ENCODE measurements at places on chromosomes 3 and 15.

DNA sequence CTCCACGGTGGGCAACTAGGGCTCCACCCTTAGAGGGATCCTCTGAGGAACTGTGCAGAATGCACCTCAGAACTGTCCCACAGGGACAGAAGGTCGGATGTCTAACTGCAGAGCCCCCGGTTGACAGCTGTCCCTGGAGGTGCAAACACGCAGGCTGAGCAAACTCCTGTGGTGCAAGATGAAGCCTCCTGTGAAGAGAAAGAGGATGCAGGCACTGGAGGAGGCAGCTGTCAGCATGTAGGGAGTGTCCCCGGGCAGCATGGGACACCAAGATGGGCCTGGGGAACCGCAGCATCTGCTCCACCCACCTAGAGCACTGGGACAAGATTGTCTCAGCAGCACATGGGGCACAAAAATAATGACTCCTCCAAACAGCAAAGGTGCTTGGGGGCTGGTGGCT, 258.9 kb downstream of the ABHD5 start:
- no peak for DNase-seq

- DNase-seq, result no peak
Observed at GRCh38 chr15:89888214-89888804, 5.5 kb downstream of the AP3S2 start.

GRCh38 chr3:142356818-142357217, 91.0 kb downstream of the XRN1 start:
- DNase-seq, result no peak

DNA sequence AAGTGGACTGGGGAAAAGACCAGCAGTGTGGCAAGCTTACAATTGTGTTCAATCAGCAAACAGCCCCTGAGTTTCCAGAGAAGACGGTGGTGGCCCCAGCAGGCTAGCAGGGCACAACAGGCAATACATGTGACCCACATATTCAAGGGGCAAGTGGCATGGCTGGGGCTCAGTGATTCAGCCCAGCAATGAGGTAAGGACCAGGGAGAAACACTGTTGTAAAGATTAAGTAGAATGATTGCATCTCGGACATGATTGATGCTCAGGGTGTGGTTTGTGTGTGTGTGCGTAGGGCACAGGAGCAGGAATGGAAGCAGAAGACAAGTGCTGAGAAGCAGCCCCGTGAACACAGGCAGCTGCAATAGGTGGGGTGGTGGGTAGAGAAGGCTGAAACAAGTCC, 37.9 kb downstream of the KLHL6 start:
- no peak for DNase-seq

DNA sequence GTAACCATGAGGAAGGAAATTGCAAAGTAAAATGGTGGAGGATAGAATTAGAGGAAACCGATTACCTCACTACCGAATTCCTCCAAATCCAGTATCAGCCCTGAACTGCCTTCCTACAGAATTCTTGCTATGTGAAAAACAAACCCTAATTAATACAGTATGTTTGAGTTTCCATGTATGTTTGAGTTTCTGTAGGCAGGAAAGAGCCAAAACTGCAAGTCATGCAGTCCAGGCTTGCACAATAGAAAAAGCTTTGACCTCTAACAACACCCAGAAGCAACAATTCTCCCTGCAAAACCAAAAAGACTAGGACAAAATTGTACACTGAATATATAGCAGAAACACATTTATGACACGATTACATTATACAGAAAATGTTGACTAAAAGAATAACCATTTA, 614.8 kb downstream of the DIPK2A start:
- DNase-seq, result no peak

- no peak for DNase-seq
Observed at GRCh38 chr3:86923071-86923491, 67.9 kb downstream of the VGLL3 start.

DNA sequence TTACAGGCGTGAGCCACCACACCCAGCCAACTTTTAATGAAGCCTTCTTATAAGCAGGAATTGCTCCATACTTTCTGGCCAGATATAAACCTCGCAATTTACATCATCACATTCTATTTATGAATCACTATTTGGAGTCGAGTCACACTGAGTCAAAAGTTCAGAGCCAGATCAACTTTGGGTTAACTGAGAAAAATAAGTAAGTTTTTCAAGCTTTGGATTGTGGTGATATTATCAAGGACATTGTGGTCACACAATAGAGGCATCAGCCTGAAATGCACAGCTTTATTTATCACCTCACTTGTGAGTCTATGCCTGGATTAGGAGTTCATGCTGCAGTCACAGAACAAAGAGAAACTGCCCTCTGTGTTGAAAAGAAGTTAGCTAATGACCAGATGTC, 1163.5 kb downstream of the ROBO1 start:
- no peak for DNase-seq

DNA sequence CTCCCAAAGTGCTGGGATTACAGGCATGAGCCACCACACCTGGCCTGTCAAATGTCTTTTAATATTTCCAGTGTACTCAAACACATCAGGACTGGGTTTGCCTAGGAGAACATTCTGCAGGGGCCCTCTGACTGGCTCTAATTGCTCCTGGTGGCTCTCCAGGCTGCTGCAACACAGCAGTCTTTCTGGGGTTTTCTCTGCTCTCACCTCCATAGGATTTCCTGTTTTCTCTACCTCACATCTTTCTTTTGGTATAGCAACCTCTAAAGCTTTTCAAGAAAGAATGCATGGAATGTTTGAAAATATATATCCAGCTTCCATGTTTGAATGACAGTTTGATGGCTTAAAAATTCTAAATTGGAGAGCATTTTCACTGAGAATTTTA, 83.3 kb upstream of the IGSF10 start:
- no peak for DNase-seq

GRCh38 chr3:155853214-155854140, 750 bp downstream of the SLC33A1 start:
- DNase-seq, result no peak
